ENCODE measurements at places on chromosomes 4 and X.

- peak; percentile 85 for DNase-seq
Measured at GRCh38 chrX:33434256-33435092, 223.1 kb upstream of the DMD start.

GRCh38 chr4:120232050-120232449 is 165.4 kb upstream of the MAD2L1 start:
- no peak for DNase-seq

GRCh38 chrX:78037881-78038280 is 66.2 kb upstream of the PGK1 start:
- DNase-seq = no peak

DNA sequence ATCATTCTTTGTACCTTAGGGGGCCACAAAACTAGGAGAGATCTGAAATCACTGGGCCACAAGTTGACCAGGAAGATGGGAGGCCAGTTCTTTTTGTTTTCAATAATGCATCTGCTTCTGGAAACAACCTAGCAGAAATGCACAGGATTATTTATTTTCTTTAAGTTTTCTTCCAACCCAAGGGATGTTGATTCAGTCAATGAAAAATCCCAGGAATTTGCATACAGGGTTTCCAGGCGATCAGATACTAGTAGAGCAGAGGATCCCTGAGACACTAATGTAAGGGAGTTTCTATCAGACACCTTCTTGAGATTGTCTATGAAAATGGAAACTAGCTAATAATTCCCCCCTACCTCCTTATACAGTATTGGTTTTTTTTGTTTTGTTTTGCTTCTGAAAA is 7.4 kb downstream of the ATOH1 start:
- no peak for DNase-seq

DNA sequence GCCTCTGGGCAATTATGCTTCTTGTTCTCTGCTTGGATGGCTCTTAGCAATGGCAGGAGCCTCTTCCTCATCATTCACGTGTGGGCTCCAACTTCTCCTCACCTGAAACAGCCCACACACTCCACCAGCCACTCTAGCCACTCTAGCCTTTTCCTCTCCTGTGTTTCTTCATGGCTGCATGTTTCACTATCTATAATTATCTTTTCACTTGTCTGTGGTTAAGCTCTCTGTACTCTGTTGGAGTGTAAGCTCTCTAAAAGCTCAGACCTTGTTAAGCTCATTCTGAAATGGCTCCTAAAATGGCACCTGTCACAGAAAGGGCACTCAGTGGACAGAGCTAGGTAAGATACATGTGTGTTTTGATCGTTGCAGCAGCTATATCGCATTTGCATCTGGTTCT is 80.0 kb downstream of the SH3KBP1 start:
- DNase-seq = no peak

DNA sequence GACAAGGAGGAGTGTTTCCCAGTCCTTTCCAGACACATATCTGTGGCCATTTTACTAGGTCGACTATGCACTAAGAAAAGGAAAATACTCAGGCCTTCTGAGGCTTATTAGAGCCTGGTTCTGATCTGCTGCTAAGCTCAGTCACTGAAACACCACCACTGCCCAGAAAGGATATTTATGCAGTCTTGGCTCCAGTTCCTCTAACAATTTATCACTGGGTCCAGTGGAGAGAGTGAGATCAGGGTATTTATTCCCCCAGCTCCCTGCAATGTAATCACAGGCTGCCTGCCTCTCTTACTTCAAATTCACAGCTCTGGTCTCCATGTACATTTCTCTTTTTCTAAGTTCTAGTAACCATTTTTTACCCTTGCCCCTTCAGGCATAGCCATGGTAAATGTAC is 81.6 kb upstream of the INPP4B start:
- no peak for DNase-seq

GRCh38 chr4:98605216-98605615 is 53.2 kb downstream of the TSPAN5 start:
- DNase-seq = no peak

GRCh38 chr4:94420356-94420755 is 31.4 kb upstream of the PDLIM5 start:
- no peak for DNase-seq

DNA sequence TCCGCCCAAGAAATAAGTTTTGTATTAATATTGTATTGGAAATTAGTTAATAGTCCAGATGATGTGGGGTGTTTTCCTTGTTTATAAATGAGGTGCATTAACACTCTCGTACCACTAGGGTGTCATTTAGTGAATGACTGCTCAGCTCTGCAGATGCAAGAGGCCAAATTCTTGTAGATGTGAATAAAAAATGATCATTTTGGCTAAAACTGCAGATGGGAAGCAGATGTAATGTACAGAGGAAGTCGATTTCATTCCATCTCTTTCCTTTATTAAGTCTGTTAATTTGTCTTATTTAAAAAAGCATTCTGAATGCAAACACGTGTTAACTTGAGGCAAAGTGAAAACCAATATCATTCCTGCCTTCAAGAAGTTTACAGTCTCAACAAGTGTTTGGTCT is 108.1 kb downstream of the DHX15 start:
- DNase-seq = no peak

- no peak for DNase-seq
Measured at GRCh38 chr4:41454423-41454822, 83.5 kb upstream of the LIMCH1 start.

GRCh38 chr4:126086041-126086440 is 771.3 kb downstream of the FAT4 start:
- DNase-seq = no peak

GRCh38 chr4:47469951-47470350 is 6.4 kb upstream of the COMMD8 start:
- no peak for DNase-seq

GRCh38 chr4:110088670-110089069 is 109.7 kb downstream of the ELOVL6 start:
- no peak for DNase-seq

DNA sequence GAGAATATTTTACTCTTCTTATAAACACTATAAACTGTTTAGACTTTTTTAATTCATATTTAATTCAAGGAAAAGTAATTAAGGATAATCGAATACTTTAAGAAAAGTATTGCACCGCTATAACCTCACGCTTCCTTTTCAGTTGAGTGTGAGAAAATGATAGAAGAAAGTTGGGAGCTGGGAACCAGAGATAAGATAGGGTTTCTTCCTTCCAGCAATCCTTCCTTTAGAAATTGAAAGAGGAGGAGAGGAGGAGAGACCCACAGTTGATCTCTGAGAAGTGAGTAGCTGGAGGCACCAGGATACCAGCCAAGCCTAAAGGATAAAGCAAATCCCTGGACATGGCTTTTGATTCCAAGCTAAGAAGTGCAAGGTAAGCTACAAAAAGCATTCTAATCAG is 242.3 kb upstream of the NOCT start:
- DNase-seq = no peak

DNA sequence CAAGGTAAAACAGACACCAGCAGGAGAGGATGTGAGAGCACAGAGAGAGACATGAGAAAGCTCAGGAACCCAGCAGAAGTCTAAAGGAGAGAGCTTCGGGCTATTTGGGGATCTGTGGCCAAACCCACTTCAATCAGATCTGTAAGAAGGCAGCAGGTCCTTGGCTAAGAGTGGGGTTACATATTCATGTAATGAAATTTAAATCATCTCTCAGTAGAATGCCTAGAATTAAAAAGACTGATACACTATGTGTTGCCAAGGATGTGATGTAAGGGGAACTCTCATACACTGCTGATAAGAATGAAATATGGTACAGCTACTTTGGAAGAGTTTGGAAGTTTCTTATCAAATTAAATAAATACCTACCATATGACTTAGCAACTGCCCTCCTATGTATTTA is 35.8 kb downstream of the PDE5A start:
- no peak for DNase-seq

GRCh38 chr4:112172180-112172579 is 26.9 kb downstream of the FAM241A start:
- no peak for DNase-seq

DNA sequence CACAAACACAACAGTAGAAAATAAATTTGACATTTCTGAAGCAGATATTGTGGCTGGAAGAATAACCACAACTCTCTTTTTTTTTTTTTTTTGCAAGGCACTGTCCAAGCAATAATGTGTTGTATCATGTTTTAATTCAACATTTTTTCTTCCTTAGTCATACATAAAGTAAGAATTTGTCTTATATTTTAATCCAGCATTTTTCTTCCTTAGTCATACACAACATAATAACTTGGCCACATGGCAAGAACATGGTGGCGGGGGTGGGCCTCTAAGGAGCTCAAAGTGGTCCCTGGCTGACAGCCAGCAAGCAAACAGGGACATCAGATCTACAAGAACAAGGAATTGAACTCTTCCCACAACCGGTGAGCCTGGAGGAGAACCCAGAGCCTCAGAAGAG is 20.2 kb downstream of the FBXW7 start:
- no peak for DNase-seq

GRCh38 chr4:121053601-121054143 is 18.7 kb downstream of the NDNF start:
- no peak for DNase-seq

- no peak for DNase-seq
Measured at GRCh38 chr4:52651996-52652672, 7.0 kb downstream of the USP46 start.

DNA sequence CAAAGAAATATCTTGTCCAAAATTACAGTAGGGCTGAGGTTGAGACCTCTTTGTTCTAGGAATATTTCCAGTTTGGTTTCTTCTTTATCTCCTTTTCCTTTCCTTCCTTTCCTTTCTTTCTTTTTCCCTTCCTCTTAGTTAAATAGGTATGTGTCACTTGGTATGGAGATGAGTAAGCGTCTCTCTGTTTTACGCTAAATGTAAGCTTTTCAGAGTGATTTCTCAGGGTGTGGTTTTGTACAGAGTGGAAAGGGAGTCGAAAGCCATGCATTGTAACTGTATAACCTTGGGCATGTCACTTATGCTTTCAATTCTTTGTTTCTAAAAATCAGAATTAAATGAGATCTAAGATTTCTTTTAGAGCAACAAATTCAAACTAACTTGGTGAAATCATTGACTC is 54.8 kb downstream of the TLL1 start:
- DNase-seq = no peak

DNA sequence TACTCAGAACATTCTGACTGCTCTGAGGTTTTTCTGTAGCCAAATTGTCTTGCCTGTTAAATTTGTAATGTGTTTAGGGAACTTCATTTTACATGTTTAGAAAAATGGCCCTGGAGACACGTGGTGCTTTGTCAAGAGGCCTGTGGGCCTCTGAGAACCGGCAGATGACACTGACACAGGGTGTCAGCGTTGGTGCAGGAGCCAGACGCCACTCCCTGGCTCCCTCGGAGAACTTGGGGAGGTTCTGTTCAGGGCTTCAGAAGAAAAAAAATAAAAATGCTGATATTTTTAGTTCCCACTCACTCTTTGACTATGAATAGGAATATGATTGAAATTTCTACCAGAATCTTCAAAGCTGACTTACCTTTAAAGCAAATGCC is 190.9 kb upstream of the GATB start:
- DNase-seq = no peak

DNA sequence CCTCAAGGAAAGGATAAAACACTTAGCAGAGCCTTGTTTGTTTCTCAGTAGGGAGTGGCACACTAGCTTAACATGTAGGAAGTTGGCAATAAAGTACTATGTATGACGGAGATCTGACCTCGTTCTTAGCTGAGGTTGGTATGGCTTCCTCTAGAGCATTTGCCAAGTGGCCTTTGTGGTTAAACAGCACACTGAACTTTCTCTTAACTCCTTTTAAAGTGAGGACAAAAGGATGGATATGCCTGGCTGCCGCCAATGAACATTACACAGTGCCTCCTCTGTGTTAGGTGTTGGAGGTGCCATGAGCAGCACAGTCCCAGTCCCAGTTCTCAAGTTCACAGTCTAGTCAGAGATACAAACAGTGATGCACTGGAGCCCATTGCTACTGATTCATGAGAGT is 54.4 kb downstream of the VGLL1 start:
- DNase-seq = no peak

- no peak for DNase-seq
Measured at GRCh38 chr4:143554728-143555597, 41.5 kb downstream of the SMARCA5 start.

- no peak for DNase-seq
Measured at GRCh38 chrX:13263560-13264251, 56.1 kb downstream of the ATXN3L start.

DNA sequence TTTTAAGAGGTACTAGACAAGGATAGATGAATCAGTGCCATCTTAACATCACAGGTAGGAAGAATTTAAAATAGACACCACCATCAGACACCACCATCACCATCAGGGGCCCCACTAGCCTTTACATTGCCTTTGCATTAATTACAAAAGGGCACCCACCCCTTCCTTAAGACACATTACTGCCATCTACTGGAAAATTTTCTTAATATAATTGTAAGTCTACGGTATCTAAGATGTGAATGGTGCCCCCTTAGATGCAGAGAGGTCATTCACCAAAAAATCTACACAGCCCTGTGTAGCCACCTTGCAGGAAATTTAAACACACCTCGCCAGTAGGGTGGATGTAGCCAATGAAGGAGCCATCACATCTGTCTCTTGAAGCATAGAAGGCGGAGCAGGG is 184.1 kb downstream of the MID1IP1 start:
- no peak for DNase-seq

GRCh38 chr4:1412376-1413203 is 6.3 kb upstream of the NKX1-1 start:
- DNase-seq = no peak

All from neural crest cell (in vitro differentiated cells).